Progenitor cell of endocrine pancreas (in vitro differentiated cells): ENCODE measurements at places on chromosomes 11 and 22. TPM values are rescaled to one million over a fixed set of nuclear protein-coding genes. Genes with fewer than 3 reads are reported as not detected.

CATSPERZ gene
- total RNA-seq, result not detected in 2 replicates

DNA sequence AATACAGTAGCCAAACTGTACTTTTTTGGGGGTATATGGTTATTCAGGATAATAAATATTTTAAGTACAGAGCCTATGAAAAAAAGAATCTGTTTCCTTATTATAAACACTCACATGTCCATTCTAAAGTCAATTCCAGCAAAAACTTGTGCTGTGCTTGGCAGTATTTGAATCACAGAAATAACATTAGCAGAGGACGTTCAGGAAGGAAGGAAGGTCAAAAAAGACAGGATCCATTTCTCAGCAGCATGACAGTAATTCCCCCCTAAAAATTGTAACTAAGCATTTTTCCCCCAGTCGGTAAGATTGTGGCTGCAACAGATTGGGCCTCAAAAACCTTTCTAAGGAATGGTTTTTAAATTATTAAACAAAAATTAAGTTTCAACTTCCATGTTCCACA lies 124.8 kb downstream of the ATG16L2 start:
- DNase-seq, result no peak

GAL gene
- total RNA-seq, result 1.5 and 2.2 TPM in 2 replicates

DNA sequence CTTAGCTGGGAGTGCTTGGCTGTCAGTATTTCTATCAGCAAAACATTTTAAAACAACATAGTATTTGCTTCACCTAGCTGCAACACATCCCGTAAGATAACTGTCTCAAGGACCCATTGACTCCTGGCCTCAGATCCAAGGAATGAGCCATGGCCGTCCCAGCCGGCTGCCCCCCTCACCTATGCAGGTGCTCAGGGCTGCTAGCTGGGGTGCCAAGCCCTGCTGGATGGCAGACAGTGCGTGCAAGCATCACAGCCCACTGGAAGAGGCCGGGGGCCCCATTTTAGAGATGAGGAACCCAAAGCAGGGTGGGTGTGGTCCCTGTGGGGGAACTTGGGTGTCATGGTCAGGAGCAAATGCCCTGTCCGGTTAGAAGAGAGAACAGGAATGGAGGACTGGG lies 8.5 kb downstream of the PSMC3 start:
- DNase-seq, result no peak

DNA sequence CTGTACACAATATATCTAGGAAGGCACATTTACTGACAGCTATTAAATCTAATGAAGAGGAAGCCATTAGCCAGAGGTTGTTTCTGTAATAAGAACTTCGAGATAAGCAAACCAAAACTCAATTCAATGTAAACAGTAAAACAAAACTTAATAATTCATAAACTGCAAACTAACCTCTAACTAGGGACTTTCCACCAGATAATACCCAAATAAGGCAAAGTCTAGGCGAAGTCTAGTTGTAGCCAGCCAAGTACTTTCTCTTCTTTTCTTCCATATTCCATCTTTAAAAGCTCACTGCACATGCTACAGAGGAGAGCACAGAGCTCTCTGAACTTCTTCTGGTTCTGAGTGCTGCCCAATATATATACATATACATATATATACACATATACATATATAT lies 229.9 kb upstream of the ANO5 start:
- DNase-seq, result no peak

- DNase-seq, result no peak
Observed at GRCh38 chr11:5671831-5672230, 13.0 kb downstream of the TRIM5 start.

DNA sequence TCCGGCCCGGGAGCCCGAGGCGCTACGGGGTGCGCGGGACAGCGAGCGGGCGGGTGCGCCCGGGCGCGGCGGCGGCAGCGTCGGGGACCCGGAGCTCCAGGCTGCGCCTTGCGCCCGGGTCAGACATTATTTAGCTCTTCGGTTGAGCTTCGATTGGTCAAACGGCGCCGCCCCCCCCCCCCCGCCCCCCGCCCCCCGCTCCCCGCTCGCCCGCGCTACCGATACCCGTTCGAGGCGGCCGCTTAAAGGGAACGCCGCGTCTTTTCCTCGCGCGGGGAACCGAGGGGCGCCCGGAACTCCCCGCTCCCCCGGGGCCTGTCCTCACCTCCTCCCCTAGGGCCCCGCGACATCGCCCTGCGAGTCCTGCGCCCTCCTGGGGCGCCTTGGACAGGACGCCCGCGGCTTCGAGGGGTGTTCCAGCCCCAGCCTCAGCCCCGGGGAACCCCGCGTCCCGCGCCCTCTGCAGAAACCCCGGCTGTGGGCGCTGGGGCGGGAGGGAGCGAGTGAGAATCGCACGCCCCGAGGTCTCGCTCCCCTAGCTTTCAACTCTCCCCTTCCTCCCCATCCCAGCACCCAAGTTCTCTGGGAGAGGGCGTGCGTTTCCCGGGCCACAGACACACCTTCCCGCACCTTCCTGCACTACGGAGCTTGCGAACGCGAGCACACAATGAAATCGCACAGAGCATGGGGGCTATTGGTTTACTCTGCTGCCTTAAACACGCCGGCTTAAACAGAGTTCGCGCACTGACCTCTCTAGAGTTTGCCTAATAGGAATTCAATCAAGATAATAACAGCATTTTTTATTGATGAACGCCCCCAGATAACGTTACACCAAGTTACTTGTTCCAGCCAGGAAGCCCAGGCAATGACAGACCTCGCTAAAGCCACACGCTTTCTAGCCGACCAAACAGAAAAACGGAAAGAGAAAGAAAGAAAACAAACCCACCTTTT lies at the start of gene BDNF:
BDNF (minus strand) TSS at position 105 of the 951 bp plus-strand sequence. CDS start 41,891 bp downstream, outside the sequence.
- DNase-seq, result peak; percentile 30

GRCh38 chr22:49754696-49755630 lies 72.7 kb downstream of the BRD1 start:
- DNase-seq, result no peak

DNA sequence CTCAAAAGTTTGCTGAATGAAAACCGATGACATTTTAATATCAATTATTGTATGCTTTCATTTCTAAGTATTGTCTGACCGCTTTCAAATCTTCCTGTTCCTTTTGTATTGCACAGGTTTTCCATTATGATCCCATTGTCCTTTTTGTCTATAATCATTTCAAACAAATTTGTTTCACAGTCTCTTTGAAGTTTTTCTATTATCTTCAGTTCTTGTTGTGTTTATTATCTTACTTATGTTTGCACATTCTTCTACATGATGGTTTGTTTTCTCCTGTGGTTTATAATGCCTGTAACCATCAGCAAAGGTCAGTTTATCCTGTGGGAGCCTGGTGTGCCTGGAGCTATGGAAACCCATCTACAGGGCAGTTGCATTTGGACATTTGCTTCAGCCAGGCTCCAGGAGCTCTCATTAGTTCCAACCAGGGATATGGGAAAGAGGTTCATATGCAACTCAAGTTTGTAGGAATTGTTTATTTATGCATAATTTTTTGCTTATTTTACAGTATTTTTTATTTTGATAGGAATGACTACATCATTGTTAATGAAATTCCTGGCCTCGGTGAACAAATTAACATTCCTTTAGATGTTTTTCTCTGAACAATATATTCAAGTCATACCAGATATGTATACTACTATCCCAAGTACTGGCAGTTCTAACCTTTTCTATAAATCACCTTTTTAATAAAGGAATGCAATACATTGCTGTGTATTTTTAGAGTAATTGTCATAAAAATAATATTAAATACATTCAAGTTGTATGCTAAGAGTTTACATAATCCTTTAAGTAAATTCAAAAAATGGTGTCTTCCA lies 179.2 kb downstream of the SBF2 start:
- DNase-seq, result no peak

GRCh38 chr11:11441516-11441915 lies 88.5 kb upstream of the CSNK2A3 start:
- DNase-seq, result no peak

DNA sequence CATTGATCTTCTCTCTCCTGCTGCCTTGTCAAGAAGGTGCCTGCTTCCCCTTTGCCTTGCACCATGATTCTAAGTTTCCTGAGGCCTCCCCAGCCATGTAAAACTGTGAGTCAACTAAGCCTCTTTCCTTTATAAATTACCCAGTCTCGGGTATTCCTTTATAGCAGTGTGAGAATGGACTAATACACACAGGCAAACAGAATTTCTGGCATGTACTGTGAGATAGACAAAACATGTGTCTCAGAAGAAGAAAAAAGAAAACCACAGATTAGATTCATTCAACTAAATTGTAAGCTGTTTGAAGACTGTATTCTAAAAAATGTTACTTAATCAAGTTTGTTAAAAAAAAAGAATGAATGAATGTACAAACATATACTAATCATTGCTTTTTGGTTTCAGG lies 1.5 kb upstream of the MMP20 start:
- no peak for DNase-seq

DNA sequence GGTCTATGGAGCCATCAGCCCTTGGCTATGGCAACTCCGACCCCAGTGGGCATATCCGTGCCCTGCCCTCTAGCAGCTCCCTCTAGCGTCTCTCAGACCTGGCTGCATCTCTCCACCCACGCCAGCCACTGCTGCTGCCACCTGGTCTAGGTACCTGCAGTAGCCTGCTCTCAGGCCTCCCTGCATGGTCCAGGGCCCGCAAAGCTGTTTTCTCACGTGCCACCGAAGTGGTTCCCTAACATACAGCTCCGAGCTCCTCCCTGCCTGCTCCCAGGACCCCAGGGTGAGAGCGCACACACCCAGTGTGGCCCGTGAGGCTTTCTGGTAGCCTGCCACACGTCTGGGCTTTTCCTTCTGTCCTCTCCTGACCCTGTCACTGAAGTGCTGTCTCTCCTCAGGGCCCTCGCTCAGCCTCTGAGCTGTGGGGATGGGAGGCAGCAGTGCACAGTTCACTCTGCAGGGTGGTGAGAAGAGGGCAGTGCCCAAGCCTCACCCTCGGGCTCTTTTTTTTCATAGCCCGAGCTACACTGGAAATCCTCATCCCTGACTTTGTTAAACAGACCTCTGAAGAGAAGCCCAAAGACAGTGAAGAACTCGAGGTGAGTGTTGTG lies 14.3 kb downstream of the DGCR8 start:
- no peak for DNase-seq

DNA sequence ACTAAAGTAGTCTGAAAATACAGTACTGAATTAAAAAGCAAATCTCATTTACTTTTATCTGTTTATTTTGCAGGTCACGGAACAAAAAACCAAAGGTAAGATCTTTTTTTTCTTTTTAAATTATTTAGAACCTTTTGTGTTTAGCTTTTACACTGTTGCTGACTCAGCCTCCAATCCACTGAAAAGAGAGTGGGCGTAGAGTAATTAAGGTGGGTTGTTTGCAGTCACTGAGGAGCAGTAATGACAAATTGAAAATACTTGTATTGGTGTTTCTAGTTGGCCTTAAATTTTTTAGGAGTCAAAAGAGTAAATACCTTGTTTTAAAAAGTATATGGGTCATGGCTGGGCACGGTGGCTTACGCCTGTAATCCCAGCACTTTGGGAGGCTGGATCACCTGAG lies 73.4 kb downstream of the TNRC6B start:
- DNase-seq, result no peak

PDGFB gene
- total RNA-seq, result 6.7 and 7.1 TPM in 2 replicates

DNA sequence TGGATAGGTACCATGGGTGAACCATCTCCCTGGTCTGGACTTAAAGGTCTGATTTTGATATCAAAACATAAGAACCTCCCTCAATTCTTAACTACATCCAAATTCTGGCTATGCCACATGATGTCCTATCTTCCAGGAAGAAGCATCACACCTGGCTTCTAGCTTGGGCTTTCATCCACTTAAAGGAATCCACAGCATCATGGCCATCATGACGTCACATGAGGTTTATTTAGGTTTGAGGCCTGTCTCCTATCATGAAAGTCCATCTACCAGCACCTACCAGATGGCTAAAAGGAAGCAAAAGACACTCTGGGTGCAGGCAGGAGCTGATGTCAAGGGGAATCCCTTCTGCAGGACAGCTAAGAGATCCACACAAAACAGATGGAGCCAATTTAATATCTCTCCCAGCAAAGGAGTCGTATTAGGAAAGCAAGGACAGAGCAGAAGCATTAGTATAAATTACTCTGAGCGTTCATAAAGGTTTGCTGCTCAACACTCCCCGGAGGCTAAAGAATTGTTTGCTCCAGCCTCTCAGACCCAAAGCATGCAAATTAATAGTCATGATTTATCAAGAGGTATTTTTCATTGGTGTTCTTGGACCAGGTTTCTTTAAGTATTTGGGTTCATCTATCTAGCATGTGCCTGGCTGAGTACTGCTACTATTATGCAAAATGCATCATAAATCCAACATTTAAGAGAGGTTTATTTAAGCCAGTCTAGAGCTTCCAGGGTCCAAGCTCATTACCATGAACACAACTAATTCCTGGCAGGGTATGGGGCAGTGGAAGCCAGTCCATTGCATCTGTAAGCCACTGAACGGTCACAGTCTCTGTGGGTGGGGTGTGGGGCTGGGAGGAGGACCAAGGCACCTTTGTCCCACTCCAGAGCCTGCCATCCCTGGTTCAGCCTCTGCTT lies 47.2 kb downstream of the GALNT18 start:
- no peak for DNase-seq

APOC3 gene
- 14.9 and 16.3 TPM in 2 replicates for total RNA-seq

DNA sequence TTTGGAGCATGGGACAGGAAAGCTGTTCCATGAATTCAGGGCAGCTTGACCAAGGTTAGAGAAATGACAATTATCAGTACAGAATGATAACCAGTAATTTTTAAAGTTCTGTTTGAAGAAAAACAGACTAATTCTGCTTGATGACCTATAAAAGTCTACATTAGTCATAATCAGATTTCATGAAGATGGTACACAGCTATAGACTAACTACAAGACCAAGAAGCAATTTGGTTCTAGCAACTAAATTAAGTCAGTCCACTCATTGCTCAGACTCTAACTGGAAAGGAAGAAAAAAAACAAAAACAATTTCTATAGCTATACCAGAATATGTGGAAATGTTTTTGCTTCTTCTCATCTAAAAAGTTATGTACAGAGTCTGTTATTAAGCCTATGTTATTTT lies 24.9 kb downstream of the MRTFA start:
- no peak for DNase-seq

DNA sequence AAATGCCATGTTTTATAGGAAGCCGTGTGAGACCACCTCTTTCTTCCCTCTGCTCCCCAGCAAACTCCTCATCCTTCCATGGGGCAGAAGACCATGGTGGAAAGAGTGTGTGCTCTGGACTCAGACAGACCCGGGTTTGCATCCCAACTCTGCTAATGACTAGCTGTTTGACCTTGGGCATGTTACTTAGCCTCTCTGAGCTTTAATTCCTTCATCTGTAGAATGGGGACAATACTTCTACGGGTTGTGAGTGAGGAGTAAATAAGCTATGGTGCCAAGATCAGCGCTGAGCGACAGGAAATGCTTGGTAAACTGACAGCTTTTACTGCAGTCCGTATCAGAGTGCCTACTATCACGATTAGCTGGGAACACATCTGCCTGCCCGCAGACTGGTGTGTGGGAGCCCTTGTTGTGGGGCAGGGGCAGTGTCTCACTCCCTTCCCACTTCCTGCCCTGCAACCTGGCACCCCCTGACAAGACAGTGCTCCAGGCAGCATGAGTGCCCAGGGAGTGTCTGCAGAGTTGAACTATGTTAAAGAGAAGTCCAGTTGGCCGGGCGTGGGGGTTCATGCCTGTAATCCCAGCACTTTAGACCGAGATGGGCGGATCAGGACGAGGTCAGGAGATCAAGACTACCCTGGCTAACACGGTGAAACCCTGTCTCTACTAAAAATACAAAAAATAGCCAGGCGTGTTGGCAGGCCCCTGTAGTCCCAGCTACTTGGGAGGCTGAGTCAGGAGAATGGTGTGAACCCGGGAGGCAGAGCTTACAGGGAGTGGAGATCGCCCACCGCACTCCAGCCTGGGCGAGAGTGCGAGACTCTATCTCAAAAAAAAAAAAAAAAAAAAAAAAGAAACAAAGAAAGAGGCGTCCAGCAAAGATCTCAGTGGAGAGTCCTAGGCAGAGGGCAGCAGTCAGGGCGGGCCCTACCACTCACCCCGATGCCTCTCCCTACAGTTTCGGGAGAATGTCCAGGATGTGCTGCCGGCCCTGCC lies 2.2 kb downstream of the SEC14L2 start:
- no peak for DNase-seq

- DNase-seq, result no peak
Observed at GRCh38 chr11:94676814-94677213, 91.3 kb upstream of the AMOTL1 start.
